ENCODE measurements at places on chromosomes 5 and 9. TPM values are rescaled to one million over a fixed set of nuclear protein-coding genes. Genes with fewer than 3 reads are reported as not detected.
A peak's percentile ranks its signal among the peaks of the same experiment; 100 is the strongest.

Gene C9
- not detected for total RNA-seq

Gene FOXD4L3
- total RNA-seq: 0.96 TPM

Gene RPP25L
- 42.8 TPM for total RNA-seq

Gene ADAMTS13
- total RNA-seq: 6.1 TPM

GRCh38 chr9:105282870-105283621 lies 38.6 kb downstream of the SLC44A1 start:
- DNase-seq: no peak

DNA sequence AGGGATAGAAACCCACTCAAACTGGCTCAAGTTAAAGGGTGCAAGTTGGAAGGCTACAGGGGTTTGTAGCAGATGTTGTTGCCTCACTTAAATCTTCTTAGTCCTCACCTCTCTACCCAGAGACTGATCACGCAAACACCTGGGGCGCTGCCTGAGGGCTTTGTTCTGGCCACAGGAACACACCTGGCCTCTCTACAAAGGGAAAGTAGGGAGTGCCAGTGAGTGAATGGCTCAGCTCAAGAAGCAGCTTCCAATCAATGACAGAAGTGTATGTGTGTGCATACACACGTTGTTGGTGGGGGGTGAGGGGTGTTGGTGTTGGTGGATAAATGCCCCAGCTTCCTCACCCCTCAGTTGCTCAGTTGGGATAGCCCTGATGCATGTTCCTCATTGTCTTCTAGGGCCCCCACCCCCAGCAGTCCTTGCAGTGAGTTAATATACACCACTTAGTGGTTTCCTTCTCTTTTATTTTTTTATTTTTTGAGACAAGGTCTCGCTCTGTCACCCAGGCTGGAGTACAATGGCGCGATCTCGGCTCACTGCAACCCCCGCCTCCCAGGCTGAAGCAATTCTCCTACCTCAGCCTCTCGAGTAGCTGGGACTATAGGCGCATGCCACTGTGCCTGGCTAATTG lies 30.6 kb upstream of the CTNNA1 start:
- peak; percentile 62 for DNase-seq

- no peak for DNase-seq
Observed at GRCh38 chr5:116912221-116912620, 337.6 kb upstream of the SEMA6A start.

- peak; percentile 77 for DNase-seq
Observed at GRCh38 chr5:17951392-17952169, 317.3 kb downstream of the TAF11L14 start.

DNA sequence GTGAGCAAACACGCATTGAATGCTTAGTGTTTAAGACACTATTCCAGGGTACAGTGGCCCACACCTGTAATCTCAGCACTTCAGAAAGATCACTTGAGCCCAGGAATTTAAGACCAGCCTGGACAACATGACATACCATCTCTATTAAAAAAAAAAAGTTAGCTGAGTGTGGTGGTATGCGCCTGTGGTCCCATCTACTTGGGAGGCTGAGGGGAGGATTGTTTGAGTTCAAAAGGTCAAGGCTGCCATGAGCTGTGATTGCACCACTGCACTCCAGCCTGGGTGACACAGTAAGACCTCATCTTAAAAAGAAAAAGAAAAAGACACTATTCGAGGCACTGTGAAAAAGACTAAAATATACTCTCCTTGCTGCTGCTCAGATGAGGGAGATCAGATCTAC lies 240.7 kb downstream of the NR3C1 start:
- no peak for DNase-seq

- no peak for DNase-seq
Observed at GRCh38 chr5:101877451-101877850, 418.6 kb downstream of the SLCO4C1 start.

DNA sequence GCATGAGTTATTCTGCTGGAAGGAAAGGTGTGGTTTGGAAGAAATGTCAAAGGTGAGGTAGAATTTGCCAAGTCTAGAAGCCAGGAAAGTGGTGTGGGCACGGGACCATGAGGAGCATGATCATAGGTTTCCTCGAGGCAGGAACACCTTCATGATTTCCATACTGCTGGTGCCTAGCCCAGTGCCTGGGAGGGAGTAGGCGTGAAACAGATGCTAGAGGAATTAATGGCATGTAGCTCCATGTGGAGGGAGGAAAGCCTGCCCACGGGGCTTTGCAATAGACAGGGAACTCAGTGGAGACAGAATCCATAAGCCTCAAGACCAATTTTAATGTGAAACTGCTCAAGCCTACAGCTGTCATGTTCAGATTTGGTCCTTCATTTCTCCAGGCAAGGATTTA lies 35.1 kb downstream of the TTLL11 start:
- DNase-seq: no peak

GRCh38 chr9:133861692-133862091 lies 123.5 kb upstream of the SARDH start:
- DNase-seq: no peak

GRCh38 chr9:133992780-133993634 lies 883 bp upstream of the VAV2 start:
- peak; percentile 89 for DNase-seq

- no peak for DNase-seq
Observed at GRCh38 chr5:150481708-150481965, 26.3 kb upstream of the NDST1 start.

DNA sequence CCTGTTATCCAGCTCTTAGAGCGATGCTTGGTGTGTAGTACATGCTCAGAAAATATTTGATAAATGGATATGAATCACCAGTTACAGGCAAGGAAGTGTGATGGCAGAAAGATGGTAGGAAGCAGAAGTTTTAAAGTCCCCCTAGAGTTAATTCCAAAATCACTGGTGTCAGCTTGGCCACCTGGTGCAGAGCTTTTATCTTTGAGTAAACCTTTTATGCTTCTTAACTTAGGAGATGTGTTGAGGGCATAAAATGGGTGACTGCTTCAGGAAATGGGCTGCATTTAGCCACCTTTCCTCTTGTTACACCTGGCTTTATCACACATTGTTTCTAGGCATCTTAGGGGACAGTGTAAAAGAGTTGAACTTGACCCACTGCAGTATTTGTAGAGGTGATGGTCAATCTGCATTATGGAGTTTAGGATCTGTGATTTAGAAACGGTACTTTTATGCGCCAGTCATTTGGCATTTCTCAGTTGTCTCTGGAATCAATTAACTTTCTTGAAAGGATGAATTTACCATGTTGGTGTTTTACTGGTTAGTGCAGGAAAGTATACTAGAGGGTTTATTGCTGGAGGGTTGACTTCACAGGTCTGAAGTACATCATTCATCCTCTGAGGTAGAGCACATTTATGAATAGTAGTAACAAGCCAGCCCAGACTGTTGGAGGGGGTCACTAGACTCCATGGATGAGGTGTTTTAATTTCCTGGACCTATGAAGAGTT lies 7.5 kb upstream of the FAM120AOS start:
- DNase-seq: no peak

DNA sequence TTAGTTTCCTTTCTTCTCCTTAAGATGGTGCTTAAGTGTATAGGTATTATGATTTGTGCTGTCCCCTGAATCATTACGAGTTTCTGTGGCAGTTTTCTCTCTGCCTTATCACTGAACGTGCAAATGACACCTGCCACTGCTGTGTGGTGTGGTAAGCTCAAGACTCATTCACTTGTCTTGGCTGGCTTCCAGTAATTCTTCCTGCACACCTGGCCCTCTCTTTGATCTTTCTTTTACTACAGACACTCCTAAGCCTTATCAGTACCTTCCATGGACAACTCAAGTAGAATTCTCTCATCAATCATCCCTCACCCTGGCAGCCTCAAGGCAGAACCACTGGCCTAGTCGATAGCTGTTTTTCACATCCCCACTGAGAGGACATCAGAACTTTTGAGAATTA lies 82.6 kb upstream of the ADAMTS19 start:
- DNase-seq: peak; percentile 27

DNA sequence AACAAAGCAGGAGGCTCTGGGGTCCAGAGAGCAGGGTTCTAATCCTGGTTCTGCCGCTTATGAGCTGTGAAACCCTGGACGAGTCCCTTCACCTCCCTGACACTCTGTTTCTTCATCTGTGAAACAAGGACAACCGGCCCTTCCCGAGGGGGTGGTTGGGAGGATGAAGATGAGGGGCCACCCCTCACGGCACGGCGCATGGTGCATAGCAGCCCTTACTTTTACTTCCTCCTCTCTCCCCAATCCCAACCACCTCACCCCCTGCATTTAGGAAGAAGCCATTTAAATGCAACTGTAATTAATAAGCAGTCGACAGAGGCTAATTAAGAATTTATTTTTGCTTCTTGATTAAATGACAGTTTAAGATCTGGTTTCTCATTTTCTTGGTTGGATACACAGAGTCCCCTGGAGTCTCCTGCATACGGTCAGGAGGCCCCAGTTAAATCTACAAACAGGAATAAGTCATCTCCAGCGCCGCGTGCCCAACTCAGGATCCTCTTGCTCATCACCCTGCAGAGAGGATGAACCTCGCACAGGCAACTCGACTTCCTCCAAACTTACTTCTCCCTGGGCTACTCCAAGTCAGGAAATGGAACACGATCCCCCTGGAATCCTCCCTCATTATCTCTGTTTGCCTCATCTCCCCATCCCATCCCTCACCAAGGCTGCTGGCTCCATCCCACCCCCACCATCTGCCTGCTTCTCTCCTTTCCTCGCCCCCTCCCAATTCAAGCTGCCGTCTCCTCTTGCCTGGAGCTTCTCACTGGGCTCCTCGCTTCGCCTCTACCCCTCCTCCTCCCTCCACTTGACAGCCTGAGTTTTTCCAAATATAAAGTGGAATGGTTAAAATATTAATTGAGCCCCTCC lies 95.9 kb downstream of the HRH2 start:
- no peak for DNase-seq

DNA sequence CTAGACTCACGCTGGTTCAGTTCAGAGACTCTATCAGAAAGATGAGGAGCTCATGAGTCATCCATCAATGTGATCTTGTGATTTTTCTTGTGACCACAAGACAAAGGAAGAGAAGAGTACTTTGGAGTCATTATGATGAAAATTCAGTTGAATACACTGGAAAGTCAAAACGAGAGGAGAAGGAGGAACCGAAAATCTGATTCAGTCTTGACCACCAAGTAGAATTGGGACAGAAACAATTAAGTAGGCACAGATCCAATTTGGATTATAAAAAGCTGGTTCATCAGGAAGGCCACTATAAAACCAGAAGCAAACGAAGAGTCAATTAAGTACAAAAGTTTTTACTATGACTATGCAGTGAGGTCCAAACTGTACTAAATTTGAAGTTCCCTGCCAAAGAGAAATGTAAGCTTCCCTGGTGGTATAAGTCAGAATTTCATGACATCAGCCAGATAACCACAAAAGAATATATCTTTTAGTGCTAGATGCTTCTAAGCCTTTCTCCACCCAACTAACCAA lies 90.9 kb downstream of the THBS4 start:
- DNase-seq: peak; percentile 14

- no peak for DNase-seq
Observed at GRCh38 chr9:40907657-40908624, 220.5 kb downstream of the FOXD4L6 start.
